ENCODE measurements at places on chromosomes 3 and 15.

DNA sequence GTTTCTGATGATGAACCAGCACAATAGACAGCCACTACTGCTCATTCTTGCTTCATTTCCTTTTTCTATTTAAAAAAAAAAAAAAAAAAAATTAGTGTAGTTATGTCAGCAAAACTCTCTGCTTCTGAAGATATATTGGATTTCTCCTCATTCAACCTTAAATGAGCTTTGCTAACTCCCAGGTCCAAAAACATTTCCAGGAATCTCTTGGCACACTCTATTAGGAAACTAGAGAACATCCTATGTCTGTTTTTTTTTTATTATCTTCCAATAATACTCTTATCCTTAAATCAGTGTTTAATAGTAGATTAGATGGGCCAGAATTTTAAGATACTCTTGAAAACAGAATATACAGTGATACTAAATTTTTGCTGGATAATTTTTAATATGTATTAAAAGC lies 398.0 kb downstream of the NAALADL2 start:
- no peak for DNase-seq

DNA sequence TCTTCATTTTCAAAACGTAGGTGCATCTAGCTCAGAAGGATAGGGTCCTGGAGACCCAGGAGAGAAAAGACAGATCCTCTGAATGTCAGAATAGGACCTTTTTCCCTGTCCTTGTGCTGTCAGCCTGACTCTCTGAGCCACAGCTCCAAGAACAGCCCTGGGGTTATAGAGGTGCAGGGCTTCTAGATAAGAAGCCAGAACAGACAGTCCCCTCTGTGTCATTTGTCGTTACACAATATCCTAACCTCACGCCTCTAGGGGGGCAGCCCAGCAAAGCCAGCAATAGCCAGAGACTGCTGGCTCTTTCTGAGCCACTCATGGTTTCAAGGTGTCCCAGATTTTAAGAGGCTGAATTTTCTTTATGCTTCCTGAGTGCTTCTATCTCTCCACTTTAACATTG lies 153.2 kb upstream of the THBS1 start:
- no peak for DNase-seq

GRCh38 chr15:74258456-74259291 lies 22.5 kb downstream of the CCDC33 start:
- DNase-seq: no peak

DNA sequence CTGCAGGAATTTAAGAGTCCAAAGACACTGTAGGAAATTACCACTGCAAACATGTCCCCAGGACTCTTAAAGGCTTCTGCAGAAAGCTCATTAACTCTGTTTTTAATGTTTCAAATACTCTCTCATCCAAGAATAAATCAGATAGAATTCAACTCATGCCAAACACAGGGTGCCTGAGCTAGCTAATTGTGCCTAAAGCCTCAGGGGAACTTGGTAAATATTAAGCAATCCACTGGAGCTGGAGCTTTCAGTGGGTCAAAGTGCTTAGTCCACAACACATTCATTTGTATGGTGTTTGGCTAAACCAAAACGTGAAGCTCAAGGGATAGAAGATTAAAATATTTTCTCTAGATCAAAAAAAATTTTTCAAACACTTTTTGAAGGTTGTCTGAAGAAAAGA lies 131.4 kb downstream of the THRB start:
- DNase-seq: no peak

- no peak for DNase-seq
These were observed 172.6 kb upstream of the PPP2R3A start for GRCh38 chr3:135792858-135793475.

GRCh38 chr15:58309963-58310928 lies 121.5 kb upstream of the LIPC start:
- no peak for DNase-seq

DNA sequence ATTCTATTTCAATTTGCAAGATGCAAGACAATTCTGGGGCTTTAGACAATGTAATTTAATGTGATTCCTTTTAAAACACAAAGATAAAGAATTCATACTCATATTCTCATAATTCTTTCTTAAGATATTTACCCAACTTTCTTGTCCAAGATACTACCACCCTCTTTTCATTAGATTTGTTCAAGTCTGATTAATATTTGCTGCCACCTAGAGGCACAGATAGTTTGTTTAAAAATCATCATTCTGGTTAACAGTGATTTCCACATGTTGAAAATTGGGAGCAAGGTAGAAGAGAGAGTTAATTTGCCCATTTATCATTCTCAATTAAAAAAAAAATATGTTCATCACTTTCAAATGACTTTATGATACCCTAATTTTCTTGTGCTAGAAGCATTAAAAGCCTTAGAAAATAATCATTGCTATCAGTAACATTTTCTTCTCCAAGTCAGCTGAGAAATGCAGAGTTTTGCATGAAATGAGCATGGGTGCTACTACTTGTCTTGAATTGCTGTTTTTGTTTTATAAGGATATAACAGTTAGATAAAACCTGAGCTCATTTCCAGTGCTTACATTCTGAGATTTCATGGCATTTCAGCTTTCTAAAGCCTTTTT lies 11.6 kb downstream of the TAMM41 start:
- DNase-seq: no peak

- DNase-seq: no peak
These were observed 6.5 kb upstream of the USP3 start for GRCh38 chr15:63497642-63498467.

DNA sequence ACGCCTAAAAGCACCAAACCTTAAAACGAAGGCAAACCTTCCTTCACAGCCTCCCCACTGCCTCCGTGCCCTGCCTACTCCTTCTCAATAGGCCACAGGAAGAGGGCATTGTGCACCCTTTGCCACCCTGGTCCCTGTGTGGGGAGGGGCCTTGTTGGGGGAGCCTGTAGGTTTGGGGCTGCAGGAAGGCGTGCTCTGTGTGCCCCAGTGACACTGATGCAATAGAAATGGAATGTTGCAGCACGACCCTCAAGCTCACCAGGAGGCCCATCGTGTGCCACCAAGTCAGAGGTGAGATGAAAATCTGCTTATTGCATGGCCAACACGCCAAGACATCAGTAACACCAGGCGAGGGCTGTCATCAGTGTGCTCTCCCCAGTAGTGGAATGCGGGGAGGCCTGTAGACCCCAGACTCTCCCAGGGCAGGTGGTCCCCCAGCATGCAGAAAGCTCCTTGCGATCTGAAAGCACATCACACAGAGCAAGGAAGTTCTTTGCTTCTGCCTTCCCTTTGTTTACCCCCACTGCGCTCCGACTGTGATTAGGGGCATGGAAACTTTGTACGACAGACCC lies 86.2 kb downstream of the ASB7 start:
- no peak for DNase-seq

Measured in D721Med (cell line).